ENCODE measurements at places on chromosomes 3 and 15.

DNA sequence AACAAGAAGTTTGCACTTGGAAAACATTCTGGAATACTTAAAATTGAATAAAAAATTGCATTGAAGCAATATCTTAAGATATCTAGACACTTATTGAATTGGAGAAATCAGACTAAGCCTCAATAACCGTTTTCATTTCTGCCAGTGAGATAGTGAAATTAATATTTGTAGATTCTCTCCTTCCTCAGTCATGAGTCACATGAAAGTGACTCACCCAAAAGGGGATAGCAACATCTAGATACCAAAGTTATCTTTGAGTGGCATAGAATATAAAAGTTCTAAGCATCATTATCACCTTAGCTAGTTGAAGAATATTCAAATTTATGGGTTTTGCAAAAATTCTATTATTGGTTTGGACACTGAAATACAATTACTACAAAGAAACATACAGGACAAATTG is 614.8 kb upstream of the ZNF717 start:
- DNase-seq = no peak

DNA sequence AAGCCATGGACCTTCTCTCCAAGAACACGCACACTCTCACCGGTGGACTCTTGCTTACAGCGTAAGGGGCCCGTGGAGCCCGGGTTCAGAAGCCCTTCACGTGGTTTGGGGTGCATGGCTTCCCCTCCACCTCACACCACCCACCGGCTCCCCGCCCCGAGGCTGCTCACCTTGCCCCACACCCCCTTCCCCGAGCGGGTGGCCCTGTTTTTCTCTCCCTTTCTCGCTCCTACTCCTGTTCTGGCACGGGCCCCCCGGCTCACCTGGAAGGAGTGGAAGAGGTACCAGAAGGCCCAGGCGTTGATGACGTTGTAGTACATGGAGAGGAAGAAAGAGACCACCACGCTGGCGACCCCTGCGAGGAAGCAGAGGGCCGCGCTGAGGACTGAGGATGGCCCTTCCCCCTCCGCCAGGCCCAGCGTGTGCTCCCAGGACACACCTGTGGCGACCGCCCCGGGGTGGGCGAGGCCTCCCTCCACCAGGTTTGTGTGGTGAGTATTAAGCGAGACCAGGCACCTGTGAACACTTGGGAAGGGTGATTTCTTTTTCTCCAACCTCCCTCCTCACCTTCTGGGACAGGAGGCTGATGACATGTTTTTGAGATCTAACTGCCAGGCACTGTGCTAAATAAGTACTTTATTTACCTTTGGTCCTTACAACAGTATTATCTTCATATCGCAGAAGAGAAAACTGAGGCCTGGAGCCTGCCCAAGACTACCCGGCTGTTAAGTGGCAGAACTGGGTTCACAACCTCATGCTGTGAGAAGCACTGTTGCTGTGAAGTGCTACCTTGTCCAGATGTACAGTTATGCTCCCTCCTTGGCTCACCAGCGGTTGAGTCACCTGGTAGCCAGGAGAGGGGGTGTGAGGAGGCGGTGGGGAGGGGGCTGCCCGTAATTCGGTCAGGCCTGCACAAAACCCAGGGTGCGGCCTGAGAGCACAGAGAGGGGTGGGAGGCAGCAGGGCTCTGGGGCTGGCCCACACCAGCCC is 16.3 kb downstream of the SLC6A20 start:
- no peak for DNase-seq

DNA sequence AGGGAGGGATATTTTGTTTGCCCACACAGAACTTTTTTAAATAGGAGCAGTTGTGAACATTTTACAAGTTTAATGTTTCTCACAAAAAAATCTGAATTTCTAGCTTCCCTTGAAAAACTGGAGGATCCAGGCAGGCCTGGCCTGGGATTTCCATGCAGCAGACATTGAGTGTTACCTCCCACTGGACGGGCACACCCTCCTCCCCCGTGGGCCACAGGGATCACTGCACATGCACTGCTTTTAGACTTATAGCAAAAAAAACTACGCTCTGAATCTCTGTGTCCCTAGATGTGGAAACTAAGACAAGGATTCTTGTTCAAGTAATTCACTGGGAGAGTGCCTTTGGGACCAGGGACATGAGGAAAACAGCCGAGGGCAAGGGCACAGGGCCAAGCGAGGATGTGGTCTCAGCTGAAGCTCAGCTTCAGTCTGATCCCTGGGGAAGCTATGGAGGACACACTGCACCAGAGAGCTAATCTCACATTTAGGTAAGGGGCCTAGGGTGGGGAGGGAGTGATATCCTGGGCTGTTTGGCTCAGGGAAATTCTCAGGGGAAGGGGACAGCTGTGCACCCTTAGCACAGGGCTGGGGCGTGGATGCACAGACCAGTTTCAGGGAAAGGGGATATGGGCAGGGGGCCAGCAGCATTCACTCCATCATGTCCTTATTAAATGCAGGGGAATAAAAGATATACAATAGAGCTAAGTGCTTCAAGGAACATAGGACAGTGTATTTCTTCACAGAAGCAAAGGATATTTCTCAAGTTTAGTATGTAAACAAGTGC is 46.0 kb downstream of the FSIP1 start:
- DNase-seq = no peak

DNA sequence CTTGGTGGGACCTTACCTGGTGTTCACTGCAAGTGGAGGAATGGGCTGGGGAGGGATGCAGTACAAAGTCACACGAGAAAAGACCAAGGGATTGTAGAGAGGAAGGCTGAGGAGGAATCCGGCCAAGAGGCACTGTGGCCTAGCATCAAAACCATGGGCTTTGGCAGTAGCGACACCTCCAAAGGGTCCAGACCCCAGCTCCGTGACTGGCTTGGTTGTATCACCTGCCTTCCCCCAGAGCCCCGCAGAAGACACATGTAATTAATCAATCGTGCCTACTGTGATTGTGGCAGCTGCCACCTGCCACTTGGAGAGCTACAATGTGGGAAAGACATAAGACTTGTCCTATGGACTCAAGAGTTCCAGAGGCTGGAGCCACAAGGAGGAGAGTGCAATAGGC is 54.7 kb downstream of the ST8SIA2 start:
- DNase-seq = no peak

Measured in esophagus squamous epithelium (tissue), 5 donors.